ENCODE measurements at places on chromosomes 2 and 18.

DNA sequence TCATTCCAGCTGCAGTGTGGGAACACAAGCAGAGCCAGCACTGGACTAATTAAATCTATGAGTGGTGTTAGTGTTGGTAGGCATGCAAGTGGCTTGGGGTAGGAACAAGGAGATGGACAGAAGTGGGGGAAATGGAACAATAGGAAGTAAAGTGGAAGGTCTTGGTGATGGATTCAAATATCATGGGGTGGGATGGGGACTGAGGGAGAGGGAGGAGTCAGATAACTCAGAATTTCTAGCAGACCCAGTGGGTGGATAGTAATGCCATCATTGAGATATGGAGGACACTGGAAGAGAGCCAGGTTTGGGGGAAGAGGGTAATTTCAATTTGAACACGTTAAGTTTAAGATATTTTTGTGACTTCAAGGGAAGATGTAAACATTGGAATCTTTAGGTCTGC is 2.9 kb upstream of the LNPK start:
- no peak for DNase-seq

DNA sequence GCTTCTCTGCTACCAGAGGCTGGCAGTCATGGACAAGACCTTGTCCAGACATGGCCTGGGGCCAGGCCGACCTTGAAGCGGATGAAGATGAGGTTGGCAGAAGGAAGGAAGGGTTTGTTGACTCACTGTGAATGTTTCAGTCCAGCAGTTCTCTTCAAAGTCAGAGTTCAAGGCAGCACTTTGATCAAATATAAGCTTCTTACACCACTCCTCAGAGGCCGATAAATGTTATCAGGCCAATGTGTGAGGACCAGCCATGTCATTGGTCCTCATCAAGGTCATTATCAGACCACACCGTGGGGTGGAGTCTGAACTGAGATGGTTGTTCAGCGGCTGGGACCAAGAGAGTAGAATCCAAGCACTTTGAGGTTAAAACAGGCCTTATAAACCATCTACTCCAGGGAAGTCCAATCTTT is 35.5 kb downstream of the QPCT start:
- no peak for DNase-seq

- DNase-seq = no peak
These were observed 37.4 kb upstream of the SLC9A2 start for GRCh38 chr2:102581911-102582310.

- DNase-seq = no peak
These were observed 1543.5 kb upstream of the ACVR2A start for GRCh38 chr2:146301287-146301686.

- DNase-seq = no peak
These were observed 199.9 kb downstream of the ACTR3 start for GRCh38 chr2:114089636-114090319.

DNA sequence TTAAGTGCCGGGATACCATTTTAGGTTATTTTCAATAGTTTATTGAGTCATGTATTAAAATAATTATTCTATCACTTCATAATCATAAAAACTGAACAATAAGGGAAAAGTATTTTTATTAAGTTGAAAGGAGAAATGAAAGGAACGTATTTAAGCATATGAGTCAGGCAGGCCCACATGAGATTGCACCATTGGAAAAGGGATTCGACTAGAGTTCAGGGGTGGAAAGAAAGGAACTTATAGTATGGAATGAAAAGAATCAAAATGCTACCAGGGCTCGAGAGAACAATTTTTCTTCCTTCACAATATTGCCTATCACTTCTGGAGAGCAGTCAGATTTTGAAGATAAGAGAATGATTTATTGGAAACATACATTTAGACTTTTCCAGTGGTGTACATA is 516.5 kb upstream of the NETO1 start:
- no peak for DNase-seq

- no peak for DNase-seq
These were observed 45.2 kb upstream of the NEUROD1 start for GRCh38 chr2:181725476-181725875.

DNA sequence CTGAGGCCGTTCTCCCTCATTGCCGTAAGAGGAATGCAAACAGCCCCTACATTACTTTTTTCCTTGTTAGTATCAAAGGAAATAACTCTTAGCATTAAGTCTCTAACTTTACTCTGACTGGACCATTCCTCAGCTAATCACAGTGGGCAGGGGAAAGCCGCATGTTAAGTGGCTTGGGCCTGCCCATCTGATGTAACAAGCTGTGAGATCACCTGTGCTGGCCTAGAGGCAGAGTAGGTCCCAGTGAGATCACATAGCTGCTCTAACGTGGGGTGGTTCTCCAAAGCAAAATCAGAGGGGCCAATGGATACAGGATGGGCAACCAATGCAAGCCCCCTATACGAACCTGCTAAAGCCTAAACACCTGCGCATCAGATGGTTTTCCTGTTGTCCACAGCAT is 5.9 kb upstream of the MOCOS start:
- no peak for DNase-seq

DNA sequence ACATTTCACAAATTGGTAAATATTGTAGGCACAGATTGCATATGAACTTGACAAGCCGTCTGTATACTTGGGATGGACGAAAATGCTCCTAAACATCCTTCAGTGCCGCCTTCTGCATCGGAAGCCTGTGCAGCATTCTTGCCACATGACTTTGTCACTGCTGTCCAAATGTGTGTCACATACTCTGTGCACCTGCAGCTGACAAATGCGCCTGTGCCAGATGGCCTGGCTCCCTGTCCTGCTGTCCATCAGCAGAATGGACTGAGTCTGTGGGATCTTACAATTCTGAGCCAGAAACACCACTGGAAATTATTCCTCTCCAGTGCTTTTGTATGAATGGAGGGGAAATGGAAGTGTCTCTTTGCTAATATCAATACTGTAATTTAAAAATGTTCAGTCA is 89.9 kb downstream of the DCDC2C start:
- no peak for DNase-seq

- DNase-seq = no peak
These were observed 159.5 kb downstream of the COL6A3 start for GRCh38 chr2:237254369-237254861.

- DNase-seq = peak; percentile 68
These were observed 6.3 kb upstream of the TEX261 start for GRCh38 chr2:71000780-71001591.

DNA sequence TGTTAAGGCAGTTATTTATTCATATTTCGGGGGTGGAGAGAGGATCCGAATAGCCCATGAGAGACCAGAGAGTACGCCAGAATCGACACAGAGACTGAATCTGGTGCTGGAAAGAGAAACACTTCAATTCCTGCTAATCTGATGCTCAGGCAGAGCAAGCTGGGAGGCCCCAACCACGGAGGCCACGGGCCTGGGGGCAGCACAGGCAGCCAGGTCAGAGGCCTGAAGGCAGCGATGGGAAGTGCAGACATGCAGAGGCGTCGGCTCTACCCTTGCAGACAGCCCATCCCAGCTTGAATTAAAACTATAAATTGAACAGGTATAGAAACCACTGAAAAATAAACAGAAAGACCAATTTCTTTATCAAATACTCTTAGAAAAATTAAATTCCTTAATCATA is 50.6 kb downstream of the PXDN start:
- DNase-seq = no peak

DNA sequence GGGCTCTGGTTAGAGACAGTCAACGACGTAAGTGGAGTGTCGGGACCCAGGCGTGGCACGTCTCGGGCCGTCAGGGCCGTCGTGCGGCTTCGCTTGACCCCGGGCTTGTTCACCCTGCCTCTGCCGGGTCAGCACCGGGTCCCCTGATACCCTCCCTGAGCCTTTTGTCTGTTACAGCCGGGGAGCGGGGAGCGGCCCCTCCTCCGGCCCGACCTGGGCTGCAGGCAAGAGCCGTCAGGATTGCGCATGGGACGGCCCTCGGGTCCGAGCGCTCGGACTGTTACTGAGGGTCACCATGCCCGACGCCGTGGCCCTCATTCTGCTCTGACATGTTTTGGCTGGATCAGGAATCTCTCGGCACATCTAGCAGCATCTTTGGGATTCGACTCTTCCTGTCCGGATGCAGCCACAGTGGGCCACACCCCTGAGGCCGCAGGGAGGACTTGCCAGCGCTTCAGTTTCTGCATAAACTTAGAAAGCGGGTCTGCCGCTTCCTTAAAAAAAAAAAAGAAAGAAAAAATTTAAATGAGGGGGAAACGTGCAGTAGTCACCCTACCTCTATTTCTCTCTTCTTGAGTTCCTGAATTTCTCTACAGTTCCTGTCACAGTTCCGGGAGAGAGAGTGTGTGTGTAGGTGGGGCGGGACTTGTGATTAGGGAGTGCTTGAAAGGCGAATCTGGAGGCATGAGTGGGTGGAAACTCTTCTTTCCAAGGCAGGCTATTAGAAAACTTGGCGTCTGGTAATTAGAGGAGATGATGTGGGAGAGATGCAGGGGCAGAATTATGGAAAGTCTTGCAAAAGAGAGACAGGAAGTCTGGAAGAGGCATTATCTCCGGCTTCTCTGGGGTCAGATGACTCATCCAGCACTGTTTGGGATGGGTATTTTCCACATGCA is 909 bp downstream of the TMEM87B start:
- DNase-seq = no peak

DNA sequence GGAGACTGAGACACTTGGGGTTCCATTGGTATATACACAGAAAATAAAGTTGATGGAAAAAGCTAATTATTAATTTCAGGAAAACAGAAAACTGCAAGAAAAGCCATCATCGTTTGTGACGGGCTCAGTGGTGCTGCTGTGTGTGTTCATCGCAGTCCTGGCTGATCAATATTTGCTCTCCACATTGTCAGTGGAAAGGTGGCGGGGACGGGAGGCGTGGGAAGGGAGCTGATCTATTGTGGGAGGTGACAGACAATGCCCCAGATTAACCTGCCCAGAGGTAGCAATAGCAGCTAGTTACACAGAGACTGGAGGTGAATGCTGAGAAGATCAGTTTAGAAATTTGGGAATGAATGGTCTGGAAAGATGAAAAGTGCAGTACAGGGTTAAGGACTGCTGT is 50.0 kb upstream of the CTDP1 start:
- DNase-seq = no peak

GRCh38 chr2:158493458-158493857 is 36.7 kb downstream of the PKP4 start:
- no peak for DNase-seq

DNA sequence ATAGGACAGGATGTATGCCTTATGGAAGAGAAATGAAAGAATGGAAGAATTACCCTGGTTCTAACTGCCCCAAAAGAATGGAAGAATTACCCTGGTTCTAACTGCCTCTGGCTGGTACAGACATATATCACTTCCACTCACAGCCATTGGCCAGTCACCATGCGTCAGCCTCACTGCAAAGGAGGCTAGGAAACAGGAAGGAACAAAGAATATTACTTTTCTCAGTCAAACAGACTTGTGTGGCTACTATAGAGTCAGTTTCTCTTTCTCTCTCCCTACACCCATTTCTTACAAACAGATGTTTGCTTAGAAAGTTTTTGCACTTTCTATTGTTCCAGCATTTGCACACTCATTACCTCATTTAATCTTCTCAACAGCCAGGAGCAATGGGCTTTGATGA is 1111.1 kb upstream of the KLHL29 start:
- DNase-seq = no peak

DNA sequence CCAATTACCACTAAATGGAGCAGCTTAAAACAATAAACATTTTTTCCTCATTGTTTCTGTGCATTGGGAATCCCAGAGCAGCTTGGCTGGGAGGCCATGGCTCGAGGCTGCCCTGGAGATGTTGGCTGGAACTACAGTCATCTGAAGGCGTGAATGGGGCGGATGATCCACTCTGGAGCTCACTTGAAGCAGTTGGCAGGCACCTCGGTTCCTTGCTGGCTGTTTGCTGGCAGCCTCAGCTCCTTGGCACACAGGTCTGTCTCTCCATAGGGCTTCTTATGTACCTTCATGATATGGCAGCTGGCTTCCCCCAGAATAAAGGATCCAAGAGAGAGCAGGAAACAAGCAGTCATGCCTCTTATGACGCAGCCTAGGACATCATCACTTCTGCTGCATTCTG is 227.0 kb upstream of the COPS8 start:
- no peak for DNase-seq

GRCh38 chr2:200242570-200242969 is 63.9 kb upstream of the SPATS2L start:
- no peak for DNase-seq

- no peak for DNase-seq
These were observed 311.3 kb downstream of the TNS1 start for GRCh38 chr2:217691516-217691915.

- DNase-seq = no peak
These were observed 64.0 kb upstream of the SLC14A2 start for GRCh38 chr18:45551142-45551815.

DNA sequence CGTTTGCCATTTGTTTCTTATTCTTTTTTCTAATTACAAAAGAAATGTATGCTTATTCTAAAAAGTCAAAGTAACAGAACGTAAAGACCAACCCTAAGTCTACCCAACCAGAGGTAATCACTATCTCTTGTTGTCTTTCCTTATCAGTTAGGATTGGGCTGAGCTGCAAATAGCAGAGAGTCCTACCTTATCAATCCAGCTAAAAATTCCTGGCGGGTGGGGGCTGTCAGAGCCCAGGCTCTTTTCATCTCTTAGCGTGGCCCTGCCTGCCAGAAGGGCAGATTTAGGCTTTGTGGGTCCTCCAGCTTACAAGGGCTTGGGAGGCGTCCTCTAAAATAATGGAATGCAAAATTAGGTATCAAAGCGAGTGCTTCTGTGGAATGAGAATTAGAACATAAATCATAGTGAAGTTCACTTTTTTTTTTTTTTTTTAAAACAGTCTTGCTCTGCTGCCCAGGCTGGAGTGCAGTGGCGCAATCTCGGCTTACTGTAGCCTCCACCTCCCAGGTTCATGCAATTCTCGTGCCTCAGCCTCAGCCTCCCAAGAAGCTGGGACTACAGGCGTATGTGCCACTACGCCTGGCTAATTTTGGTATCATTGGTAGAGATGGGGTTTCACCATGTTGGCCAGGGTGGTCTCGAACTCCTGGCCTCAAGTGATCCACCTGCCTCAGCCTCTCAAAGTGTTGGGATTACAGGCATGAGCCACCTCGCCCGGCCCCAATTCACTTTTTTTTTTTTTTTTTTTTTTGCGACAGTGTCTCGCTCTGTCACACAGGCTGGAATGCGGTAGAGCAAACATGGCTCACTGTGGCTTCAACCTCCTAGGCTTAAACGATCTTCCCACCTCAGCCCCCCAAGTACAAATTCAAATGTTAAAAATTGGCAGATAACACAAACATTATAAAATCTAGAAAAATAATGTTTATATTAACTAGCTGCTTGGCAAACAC is 57.4 kb upstream of the B3GNT7 start:
- no peak for DNase-seq

- no peak for DNase-seq
These were observed 205.1 kb downstream of the CTIF start for GRCh38 chr18:48743886-48744285.

GRCh38 chr18:75581336-75582131 is 154.0 kb upstream of the SMIM21 start:
- DNase-seq = no peak

- DNase-seq = no peak
These were observed 272.8 kb downstream of the ERBB4 start for GRCh38 chr2:212265777-212266176.

GRCh38 chr18:51234117-51235008 is 36.9 kb upstream of the MEX3C start:
- DNase-seq = no peak

- DNase-seq = no peak
These were observed 4.5 kb downstream of the RTN4 start for GRCh38 chr2:55045780-55046179.

GRCh38 chr2:121532894-121533293 is 2.2 kb downstream of the RNU4ATAC start:
- no peak for DNase-seq

- no peak for DNase-seq
These were observed 19.1 kb downstream of the COL3A1 start for GRCh38 chr2:188993247-188993646.
